Stimulated activated CD4-positive, alpha-beta T cell treated with anti-CD3 and anti-CD28 coated beads, Interleukin-1b, Interleukin-23, amount 100 ng/mL, for 1 hour (primary cell): ENCODE measurements at places on chromosomes 3 and 15.

GRCh38 chr3:81823882-81824395 lies 62.5 kb upstream of the GBE1 start:
- no peak for DNase-seq

DNA sequence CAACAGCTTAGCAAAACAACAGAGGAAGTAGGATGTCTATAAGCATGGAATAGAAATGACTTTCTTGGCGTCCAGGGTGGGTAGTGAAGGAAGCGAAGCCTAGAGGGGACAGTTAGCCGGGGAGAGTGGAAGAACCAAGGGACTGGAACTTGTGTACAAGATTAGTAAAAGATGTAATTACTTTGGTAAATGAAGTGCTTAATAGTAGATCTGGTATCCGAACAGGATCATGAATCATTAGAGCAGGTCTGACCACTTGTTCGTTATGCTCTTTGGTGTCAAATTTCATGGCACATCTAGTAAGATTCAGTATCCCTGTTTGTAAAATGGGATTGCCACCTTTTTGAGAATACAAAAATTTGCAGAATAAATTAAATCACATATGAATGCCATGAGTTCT lies 112.5 kb upstream of the MLF1 start:
- DNase-seq = no peak

- DNase-seq = no peak
Observed at GRCh38 chr15:56781666-56782065, 48.4 kb upstream of the ZNF280D start.

GRCh38 chr3:60528651-60529050 lies 722.6 kb downstream of the FHIT start:
- DNase-seq = no peak

GRCh38 chr3:123657568-123657967 lies 72.7 kb upstream of the HACD2 start:
- DNase-seq = no peak

GRCh38 chr3:42905740-42906069 lies 237 bp upstream of the ZNF662 start:
- DNase-seq = no peak

DNA sequence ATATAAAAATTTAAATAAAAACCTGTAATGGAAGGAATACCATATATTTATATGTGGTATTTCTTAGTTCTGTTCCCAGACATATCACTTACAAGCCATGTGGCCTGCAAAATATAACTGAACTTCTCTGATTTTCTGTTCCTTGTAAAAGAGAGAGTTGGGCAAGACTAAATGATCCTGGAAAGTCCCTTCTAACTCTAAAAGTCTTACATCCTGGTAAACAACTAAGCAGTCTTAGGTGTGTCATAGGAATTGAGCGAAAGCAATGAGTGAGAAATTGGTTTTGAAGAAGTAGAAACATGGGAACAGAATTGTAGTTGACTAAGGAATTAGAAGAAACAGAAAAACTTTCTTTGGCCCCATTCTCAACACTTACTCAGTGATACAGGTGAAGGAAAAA lies 25.3 kb upstream of the IL20RB start:
- no peak for DNase-seq

DNA sequence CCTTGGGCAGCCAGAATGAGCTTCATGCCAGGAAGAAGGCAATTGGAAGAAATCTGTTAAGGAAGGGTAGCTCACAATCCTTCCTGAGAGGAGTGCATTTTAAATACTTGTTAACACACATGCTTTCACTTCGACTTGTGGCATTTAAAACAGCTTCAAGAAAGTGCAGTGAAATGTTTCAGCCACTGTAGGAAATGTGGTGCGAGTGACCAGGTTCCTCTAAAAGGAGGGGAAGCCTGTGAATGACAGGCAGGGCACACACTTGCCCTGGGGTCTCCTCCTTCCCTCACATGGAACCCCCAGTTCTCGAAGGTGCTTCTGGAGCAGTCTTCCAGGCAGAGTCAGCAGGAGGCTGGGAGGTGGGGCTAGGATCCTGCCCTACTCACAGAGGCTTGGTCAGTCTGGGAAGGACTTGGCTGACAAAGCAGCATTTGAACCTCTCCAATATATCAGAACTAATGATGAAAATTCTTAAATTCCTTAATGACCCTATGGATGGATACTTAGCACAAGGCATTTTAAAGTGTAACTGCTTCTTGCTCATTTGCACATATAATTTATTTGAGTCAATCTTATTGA lies 358.6 kb downstream of the CHST2 start:
- no peak for DNase-seq

DNA sequence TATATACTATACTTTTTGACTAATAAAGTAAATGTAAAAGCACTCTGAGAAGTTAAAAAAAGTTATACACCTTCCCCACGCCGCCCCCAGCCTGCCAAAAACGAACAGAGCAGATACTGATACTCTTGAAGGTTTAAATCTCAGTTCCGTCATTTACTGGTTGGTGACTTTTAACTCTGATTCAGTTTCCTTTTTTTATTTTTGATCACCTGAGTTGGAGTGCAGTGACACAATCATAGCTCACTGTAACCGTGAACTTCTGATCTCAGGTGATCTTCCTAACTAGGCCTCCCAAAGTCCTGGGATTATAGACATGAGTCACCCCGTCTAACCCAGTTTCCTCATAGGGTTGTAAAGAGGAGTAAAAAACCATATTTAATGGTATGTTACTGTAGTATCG lies 3.3 kb upstream of the TIPIN start:
- DNase-seq = no peak

DNA sequence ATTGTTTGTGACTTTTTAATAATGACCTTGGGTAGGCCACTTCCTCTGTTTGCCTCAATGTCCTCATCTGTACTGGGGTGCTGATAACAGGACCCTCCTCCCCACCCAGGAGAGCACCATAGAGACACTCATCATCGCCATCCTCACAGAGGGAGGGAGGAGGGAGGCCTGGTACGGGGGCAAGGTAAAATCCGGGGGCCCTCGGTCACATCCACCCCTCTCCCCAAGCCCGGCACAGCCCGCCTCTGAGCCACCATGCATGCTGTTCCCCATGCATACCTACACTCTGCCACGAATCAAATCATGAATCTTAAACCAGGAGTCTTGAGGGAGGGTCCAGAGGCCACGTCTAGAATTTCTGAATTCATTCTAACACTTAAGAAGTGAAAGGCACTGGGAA lies 74.9 kb upstream of the IQSEC1 start:
- no peak for DNase-seq

DNA sequence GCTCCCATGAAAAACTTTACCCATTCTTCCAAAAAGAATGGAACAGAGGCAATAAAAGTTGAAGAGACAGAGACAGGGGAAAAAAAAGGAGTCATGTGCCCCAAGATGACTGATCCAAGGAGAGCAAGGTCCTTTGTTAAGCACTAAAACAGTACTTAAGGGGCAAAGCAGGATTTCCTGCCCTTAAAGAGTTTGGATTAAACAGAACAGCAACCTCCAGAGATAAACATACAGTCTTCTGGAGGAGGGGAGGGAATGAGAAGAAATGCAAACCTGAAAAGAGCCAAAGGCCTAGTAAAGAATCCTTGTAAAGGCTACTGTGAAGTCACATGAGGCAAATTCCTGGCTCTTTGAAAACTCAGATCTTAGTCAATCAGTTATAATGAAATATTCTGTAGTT lies 38.2 kb downstream of the SHQ1 start:
- DNase-seq = no peak

GRCh38 chr3:146575636-146576035 lies 29.5 kb downstream of the PLSCR5 start:
- DNase-seq = no peak

DNA sequence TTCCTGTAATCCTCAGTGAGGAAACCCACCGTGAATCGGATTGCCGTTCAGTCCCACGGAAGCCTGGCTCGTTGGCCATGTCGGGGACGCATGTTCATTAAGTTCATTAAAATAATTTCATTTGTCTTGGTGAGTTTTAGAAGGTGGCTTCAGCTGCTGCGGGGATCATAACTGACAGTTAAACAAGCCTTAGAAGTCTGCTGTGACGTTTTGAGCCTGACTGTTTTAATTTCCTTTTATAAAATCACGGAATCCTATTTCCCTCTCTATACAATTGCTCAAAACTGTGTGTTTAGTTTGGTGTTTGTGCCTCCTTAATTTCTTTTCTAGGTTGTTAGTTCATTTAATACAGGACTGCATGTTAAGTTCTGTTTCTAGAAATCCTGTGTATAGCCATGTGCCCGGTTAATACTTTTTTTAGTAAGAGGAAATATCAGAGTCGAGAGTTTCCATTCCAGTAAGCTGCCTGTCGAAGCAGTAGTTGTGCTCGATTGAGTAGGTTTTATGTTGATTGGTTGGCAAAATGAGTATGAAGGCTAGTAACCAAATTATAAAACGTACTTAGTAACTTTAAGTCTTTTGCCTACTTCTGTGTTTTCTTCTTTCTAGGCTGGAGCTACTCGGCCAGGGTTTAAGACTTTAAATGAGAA lies 705 bp downstream of the NIPA2 start:
- DNase-seq = no peak

DNA sequence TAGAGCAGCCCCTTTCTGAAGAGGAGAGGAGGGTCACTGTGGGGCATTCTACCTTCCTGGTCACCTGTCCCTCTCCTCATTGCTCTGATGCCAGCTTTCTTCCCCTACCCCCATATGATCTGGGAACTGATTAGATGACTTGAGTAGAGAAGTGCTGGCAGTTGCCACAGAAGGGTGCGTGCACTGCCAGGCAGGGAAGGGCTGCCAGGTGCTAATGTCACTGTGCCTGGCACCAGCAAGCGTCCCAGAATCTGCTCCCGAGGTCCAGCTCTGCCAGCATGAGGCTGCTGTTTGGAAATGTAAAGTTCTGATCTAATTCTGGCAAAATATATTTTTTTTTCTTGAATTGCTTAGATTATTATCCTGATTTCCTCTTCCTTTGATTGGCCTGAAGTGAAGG lies 52.8 kb downstream of the PPM1L start:
- DNase-seq = no peak

GRCh38 chr3:168212664-168213285 lies 117.1 kb upstream of the GOLIM4 start:
- DNase-seq = no peak

- no peak for DNase-seq
Observed at GRCh38 chr3:11568503-11569155, 75.1 kb downstream of the VGLL4 start.

DNA sequence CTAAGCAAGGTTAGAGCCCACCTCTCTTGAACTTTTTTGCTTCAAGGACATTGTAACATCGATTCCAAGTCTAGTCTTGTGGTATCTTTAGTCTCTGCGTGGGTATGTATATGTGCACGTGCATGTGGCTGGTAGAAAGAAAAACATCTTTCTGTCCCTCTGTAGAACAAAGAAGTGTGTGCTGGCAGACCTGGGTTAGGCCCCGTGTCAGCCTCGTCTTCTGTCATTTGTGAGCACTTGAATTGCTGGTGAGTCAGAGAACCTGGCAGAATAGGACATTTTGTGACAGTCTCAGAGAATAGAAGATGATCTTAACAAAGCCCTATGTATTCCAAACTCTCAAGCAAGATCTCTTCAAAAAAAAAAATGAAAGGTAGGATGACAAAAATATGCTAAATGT lies 102.2 kb upstream of the ATP10A start:
- no peak for DNase-seq

GRCh38 chr3:87062685-87063084 lies 71.7 kb upstream of the VGLL3 start:
- no peak for DNase-seq

- DNase-seq = no peak
Observed at GRCh38 chr3:78906245-78906644, 861.6 kb downstream of the ROBO1 start.

DNA sequence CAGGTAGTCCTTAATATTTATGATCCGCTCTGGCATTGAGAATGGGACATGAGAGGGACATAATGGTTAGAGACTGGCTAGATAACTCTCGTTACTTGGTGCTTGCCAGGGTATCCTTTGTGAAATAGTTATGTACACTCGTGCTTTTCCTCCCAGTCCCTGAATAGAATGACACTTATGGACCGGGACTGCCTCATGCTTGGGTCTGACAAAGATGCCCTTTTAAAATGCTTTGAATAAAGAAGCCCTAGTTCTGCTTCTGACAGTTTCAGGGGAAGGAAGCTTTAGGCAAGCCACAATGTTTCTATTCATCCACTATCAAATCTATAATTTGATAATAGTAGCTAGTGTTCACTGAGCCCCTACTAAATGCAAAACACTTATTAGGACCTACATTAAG lies 29.4 kb downstream of the POLR2M start:
- no peak for DNase-seq

DNA sequence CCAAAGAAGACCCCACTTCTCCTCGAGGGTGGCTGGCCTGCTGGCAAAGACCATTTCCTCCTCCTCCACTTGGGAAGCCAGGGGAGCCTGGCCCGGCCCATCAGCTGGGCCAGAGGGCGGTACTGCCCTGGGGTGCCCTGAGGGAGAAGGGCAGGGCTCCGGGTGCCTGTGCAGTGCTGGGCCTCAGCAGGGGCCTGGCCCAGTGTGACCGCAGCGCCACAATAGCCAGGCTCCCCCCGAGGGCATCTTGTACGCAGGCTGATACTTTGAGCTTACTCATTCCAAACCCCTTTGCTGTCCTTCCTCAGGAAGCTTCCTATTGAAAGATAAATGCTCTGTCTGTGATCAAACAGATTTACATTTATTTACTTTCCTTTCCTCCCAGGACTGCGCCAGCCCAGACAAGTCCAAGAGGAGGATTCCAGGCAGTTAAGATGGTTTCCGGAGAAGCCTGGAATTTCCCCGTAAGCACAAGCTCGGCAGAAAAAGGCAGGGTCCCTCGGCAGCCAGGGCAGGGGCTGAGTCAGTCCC lies 240.1 kb downstream of the XXYLT1 start:
- no peak for DNase-seq

DNA sequence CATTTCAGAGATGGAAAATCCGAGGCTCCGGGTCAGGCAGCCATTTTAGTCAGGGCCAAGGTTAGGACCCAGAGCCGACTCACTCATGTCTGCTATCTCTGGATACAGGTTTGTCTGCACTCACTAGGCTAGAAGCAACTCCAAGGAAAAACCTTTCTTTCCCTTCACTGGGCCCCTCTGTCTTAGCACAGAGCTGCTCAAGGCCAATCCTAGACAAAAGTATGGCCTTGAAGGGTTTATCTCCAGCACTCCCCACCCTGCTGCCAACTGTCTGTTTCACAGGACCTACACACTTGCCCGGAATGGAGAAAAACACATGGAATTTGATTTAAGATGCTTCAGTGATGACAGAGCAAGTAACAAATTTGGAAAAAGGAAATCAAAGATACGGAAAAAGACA lies 25.6 kb downstream of the ACAN start:
- no peak for DNase-seq

GRCh38 chr15:43799945-43800285 lies at the start of gene SERINC4:
Gene SERINC4, minus strand, starts transcription at chr15:43800220. Its CDS starts 234 bp downstream, at chr15:43799986.
- DNase-seq = no peak

DNA sequence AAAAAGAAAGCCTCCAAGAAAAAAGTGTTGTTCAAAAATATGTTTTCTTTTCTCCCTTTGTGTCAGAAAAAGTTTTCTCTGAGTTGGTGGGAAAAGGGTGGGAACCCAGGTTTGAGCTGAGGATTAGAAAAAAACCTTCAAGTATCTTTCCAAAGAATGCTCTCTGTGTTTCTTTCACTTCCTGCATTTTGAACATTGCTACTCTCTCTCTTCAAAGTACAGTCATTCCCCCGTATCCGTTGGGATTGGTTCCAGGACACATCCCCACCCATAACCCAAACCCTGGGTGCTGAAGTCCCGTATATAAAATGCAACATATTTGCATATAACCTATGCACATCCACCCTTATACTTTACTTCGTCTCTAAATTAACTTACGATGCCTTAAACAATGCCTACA lies 139.6 kb downstream of the TMCO5A start:
- DNase-seq = no peak

GRCh38 chr15:50463423-50464358 lies 39.5 kb downstream of the USP8 start:
- DNase-seq = no peak

- peak; percentile 64 for DNase-seq
Observed at GRCh38 chr3:46812237-46812791, 50.9 kb downstream of the MYL3 start.

GRCh38 chr3:133930341-133930933 lies 34.8 kb upstream of the RAB6B start:
- DNase-seq = no peak
